ENCODE measurements at places on chromosomes 11 and 22.

DNA sequence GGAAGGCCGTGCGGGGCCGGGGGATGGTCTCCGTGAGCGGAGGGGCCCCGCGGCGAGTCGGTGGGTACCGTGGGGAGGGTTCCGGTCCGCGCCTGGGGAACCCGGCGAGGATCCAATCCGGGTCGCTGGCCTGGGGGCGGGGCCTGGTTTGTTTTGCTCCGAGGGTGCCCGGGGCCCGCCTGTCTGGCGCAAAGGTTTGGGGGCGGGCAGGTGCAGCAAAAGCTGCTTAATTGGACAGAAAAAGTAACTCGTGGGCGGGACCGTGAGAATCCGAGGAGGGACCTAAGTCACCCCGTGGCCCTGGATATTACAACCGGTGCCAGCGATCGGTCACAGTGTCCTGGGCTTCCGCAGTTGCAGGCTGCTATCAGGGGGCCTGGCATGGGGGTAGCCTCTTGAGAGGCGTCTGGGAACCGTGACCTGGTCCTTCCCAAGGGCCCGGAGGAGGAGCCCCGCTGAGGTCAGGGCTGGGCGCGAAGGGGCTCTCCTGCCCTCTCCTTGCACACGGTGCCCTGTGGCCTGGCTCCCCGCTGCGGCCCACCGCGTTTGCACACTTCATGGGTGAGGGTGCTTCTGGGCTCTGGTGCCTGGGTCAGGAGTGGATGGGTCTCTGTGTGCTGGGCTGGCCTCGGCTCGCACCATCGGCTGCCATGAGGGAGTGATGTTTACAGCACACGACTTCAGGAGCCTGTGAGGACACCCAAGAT lies 1.4 kb downstream of the PNPLA2 start:
- peak; percentile 89 for DNase-seq

DNA sequence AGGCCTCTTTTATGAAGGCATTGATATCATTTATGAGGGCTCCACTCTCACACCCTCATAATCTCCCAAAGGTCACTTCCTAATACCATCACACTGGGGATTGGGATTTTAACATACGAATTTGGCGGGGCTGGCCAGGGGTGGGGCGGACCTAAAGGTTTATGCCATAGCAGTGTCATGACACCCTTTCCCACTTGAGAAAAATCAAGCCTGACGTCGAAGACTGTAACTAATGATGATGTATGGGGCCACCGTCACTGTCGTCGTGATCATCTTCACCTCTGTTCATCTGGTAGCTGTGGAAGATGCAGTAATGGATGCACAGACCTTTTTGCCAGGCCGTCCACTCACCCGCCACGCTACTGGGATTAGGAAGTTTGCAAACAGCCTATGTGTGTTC lies 912.1 kb downstream of the TBC1D22A start:
- no peak for DNase-seq

DNA sequence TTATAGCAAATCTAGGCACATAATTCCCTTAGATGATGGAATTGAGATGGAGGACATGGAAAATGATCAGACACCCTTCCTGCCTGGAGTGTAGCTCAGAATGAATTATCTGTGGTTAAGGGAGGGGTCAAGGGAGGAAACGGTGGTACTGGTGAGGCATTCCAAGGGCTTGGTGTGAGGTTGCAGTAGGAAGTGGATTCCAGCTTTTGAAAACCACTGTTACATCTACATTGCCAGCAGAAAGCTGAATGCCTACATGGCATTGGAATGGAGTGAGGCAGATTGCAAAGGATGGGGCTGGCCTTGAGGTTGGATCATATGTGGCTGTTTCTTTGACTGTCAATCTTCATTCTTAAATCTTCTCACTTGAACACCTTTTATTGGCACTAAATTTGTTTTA lies 684.4 kb downstream of the NTM start:
- DNase-seq, result no peak

- no peak for DNase-seq
Observed at GRCh38 chr11:17827006-17827405, 92.4 kb downstream of the KCNC1 start.

GRCh38 chr11:17915500-17916143 lies 97.2 kb downstream of the SERGEF start:
- no peak for DNase-seq

DNA sequence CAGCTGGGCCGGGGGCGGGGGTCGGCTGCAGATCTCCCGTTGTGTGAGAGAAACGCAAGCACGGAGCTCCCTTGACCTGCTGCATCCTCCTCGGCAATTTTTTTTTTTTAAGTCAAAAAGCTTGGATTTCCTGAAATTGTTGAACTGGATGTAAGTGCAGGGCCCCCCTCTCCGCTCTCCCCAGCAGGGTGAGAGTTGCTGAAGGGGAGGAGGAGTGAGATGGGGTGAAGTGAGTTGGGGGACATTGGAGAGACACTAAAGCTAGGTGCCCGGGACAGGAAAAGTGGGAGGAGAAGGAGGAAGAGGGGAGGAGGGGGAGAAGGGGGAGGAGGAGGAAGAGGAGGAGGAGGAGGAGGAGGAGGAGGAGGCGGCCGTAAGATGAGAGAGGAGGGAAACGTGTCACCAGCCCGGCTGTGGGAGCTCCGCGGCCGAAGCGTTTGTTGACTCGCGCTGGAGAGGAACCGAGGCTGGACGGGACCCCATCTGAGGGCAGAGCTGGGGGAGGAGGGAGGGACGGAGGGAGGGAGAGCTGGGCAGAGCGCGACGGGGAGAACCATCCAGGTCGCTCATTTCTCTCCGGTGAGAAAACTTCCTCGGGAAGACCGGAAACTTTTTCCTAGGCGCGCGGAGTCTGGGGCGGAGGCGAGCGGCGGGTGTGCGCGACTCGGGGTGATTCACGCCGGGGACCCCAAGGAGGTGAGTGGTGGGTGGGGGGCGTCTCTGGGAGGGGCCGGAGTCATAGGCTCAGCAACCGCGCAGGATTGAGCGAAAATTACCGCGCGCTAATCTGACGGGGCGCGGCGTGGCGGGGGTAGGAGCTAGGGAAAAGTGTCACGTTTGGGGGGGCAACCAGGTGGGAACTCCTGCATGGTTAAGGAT lies 80.2 kb downstream of the PRR5L start:
- DNase-seq, result no peak

GRCh38 chr11:31408201-31408600 lies 38.5 kb downstream of the DNAJC24 start:
- DNase-seq, result no peak

GRCh38 chr22:19686946-19687345 lies 27.4 kb upstream of the SEPTIN5 start:
- DNase-seq, result no peak

DNA sequence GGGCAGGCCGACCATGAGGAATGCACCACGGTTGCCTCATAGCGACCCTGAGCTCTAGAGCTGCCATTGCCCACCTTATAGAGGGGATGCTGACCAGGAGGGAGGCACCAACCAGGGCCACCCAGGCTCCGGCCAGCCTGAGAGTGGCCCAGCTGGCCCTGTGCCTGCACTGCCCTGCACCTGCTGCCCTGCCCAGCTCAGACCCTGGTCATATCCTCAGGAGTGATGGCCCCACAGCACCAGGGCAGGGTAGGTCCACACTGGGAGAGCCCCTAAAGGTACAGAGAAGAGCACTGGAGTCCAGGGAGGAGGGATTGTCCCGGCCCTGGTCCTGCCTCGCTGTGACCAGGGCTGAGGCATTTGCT lies 127.8 kb downstream of the MED15 start:
- no peak for DNase-seq

DNA sequence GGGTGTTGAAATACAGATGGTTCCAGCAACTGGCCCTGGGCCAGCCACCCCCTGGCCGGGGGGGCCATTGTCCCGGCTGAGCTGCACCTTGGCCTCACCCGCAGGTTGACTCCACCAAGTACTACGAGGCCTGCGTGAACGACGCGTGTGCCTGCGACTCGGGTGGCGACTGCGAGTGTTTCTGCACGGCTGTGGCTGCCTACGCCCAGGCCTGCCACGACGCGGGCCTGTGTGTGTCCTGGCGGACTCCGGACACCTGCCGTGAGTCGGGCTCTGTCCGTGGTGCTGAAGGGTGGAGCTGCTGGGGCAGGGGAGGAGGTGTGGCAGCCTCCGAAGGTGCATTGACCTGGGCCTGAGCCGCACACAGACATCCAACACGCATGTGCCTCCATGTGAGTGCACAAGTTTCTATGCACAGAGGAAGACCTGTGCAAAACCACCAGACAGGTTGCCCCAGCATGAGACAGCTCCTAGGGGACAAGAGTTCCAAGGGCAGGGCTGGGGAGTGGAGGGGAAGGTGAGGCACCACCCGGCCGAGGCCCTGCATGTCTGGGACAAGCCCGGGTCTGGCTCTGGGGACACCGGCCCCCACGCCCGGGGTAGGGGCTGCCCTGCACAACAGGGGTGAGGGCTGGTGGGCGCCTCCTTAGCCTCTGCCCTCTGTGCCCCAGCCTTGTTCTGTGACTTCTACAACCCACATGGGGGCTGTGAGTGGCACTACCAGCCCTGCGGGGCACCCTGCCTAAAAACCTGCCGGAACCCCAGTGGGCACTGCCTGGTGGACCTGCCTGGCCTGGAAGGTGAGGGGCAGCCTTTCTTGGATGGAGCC lies 16.1 kb downstream of the MUC5B start:
- DNase-seq, result no peak

GRCh38 chr22:49735411-49735900 lies 92.2 kb downstream of the BRD1 start:
- DNase-seq, result no peak

GRCh38 chr11:122601141-122602125 lies 54.1 kb upstream of the UBASH3B start:
- no peak for DNase-seq

- DNase-seq, result no peak
Observed at GRCh38 chr22:20589614-20590476, 82.4 kb downstream of the MED15 start.

- DNase-seq, result no peak
Observed at GRCh38 chr11:108534274-108534882, 36.2 kb upstream of the POGLUT3 start.

DNA sequence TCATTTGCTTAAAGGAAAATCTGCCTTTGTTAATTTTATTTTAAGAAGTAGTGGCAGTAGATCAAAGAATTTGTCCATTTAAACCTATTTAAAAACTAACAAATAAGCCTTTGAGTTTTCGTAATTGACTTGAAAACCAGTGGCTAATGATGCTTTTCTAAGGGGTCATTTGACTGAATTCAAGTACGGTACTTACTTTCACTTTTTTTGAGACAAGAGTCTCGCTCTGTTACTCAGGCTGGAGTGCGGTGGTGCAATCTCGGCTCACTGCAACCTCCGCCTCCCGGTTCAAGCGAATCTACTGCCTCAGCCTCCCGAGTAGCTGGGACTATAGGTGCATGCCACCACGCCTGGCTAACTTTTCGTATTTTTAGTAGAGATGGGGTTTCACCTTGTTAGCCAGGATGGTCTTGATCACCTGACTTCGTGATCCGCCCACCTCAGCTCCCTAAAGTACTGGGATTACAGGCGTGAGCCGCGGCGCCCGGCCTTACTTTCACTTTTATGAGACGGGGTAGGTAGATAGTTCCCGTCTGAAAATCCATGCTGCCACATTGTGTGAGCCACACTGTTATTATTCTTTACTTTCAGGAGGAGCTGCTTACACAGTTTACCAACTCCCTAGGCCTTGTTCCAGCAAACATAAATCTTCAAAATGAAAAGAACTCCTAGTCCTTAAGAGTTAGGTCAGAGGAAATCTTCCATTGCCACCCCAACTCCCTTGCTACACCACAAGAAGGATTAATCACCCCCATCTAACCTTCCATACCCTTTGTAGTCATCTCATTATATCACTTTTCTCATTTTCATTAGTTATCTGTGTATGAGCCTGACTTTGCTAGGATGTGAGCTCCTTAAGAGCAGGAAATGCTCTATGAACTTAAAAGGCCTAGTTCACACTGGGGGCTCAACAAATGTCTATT lies 926.6 kb upstream of the CCDC90B start:
- DNase-seq, result no peak
